ENCODE measurements at places on chromosomes 5 and 9.

DNA sequence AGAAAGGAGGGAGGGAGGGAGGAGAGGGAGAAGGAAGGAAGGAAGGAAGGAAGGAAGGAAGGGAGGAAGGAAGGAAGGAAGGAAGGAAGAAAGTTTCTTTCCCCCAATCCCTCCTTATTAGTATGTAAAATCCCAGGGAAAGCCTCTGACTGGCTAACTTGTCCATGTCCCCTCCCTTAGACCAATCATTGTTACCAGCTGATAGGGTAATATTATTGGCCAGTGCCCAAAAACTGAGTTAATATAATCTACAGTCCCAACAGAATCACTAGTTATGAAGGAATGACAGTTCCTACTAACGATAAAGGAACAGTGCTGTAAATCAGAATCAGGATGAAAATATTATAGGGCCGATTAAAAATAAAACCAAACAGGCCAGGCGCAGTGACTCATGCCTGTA is 53.6 kb upstream of the CCNG1 start:
- no peak for DNase-seq

DNA sequence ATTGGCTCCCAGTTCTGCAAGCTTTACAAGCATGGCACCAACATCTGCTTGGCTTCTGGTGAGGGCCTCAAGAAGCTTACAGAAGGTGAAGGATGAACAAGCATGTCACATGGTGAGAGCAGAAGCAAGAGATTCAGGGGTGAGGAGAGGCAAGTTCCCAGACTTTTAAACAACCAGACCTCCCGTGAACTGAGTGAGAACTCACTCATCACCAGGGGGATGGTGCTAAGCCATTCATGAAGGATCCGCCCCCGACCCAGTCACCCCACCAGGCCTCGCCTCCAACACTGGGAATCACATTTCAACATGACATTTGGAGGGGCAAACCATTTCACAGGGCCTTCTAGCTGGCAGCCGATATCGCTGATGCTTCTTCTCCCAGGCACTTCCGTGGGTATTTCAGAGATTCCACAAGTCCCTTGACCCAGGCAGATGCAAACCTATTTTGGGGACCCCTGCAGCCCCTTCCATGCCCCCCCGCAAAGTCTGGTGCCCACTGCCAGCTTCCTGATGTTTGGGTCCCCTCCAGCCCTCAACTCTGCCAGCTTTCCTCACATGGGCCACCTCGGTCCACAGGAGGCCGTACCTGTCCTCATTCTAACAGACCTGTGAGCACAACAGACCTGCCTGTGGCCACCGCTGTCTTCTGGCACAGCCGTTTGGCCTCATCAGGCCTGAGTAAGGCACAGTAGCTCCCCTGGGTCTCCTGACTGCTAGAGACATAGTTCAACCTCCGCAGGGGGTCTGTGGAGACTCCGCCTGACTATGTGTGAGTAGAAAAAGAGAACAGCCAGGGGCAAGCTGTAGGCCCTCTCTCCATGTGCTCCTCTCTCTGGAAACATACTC is 60.7 kb upstream of the ANGPTL2 start:
- DNase-seq, result no peak

DNA sequence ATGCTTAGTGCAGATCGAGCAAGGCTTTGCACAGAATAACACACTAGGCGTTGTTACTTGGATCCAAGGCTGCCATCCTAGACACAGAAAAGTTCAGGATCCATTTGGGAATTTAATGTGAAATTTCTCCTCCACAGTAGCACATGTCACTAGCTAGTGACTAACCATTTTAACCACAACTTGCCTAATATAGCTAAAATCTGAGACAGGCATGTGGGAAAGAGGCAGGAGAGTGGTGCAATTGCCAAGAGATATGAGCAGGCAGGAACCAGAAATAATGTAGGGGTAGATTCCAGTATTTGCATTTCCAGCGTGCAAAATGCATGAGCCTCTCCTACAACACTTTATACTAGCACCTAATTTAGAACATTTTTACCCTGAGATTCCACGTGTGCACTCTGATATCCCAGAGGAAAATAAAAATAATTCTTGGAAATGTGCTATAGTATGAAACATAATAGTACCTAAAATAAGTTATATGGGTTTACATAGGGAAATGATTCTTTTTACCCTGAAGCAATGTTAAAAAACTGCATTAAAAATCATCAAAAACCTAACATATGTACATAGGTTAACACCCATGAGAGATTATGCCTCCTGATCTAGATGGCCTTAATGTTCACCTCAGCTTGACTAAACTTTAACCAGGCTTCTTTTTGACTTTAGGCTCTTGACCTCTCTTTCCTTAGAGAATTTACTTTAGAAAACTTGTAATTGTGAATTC is 1230.6 kb upstream of the NUDT12 start:
- DNase-seq, result no peak

- DNase-seq, result no peak
Measured at GRCh38 chr5:68139611-68140441, 75.7 kb upstream of the PIK3R1 start.

GRCh38 chr5:180507661-180508060 is 13.5 kb downstream of the CNOT6 start:
- DNase-seq, result no peak

- peak; percentile 82 for DNase-seq
Measured at GRCh38 chr5:179907556-179908324, at the start of gene TBC1D9B. Gene TBC1D9B, minus strand, starts transcription at chr5:179907897. Its CDS starts 76 bp downstream, at chr5:179907821.

- DNase-seq, result no peak
Measured at GRCh38 chr5:153542536-153542935, 52.1 kb downstream of the GRIA1 start.

DNA sequence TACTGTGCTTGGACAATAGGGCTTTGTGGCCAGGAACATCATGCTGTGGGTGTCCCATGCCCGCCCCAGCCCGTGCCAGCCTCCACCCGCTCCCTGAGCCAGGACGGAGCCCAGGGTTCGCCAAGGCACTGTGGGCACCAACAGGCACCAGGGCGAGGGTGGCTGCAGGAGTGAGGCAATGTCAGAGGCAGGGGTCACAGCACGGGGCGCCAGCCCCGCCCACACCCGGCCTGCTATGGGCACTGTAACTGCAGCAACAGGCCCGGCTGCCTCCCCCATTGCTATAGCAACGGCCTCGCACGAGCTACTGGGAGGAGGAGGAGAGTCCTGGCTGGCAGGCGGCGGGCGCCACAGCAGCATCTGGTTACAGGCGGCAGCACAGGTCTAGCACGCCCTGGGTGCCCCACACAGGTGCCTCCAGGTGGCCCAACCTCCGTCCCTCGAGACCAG is 2.5 kb downstream of the ABCA2 start:
- DNase-seq, result no peak

- peak; percentile 78 for DNase-seq
Measured at GRCh38 chr5:156920042-156920860, 42.8 kb downstream of the TIMD4 start.

- no peak for DNase-seq
Measured at GRCh38 chr9:127390563-127390962, 6.4 kb upstream of the SLC2A8 start.

GRCh38 chr9:88460587-88461332 is 72.5 kb downstream of the SPIN1 start:
- DNase-seq, result no peak

DNA sequence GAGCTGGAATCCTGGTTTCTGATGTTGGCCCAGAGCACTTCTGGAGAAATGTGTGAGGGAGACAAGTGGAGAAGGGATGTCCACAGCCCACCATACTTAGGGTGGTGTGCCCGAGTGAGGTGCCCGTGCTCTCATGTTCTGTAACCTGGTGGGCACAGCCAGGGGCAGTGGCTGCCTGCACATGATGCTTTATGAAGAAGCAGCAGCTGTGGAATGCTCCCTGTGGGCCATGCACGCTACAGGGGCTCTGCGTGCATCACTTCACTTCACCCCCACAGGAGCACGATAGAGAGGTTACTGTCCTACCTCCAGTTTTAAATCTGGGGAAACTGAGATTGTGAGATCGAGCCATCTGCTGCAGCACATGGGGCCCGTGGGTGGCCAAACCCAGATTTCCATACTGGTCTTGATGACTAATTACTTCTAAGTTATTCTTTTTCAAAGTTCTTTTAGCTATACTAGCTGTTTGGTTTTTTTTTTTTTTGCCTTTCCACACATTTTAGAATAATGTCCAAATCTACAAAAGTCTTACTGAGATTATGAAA is 441.6 kb downstream of the GADD45G start:
- DNase-seq, result peak; percentile 37

DNA sequence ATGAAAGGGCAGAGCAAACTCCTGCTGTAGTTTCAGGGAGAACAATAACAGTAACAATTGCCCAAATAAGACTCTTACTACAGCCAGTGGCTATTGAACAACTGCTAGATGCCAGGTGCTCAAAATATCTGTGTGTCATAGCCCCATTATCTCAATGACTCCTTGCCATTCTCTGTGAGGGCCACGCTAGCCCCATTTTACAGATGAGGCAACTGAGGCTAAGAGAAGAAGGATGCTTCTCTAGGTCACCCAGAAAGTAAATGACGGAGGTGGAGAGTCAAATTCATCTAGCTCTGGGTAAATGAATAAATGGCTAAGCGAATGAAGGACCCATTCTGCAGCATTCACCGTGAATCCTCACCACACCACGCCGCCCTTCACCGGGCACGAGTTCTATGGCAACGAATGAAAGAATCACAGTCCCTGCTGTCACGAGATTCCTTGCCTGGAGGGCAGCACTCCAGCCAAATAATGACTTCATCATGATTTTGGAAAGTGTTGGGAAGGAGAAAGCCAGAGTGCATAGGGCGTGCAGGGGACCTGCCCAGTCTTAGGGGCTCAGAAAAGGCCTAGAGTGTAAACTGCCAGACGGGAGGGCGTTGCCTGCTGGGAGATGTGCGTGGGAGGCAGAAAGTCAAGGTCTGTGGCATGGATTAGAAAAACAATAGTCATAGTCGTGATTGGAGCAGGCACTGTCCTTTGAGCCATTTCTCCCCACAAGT is 147.2 kb downstream of the C9orf50 start:
- no peak for DNase-seq

DNA sequence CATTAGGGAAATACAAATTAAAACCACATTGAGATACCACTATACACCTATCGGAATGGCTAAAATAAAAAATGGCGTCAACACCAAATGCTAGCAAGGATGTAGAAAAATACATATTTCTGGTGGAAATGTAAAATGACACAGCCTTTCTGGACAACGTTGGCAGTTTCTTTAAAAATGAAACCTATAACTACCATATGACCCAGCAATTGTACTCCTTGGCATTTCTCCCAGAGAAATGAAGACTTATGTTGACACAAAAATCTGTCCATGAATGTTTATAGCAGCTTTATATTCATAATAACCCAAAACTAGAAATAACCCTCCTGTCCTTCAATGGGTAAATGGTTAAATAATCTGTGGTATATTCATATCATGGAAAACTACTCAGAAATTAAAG is 188.7 kb upstream of the RAD23B start:
- no peak for DNase-seq

DNA sequence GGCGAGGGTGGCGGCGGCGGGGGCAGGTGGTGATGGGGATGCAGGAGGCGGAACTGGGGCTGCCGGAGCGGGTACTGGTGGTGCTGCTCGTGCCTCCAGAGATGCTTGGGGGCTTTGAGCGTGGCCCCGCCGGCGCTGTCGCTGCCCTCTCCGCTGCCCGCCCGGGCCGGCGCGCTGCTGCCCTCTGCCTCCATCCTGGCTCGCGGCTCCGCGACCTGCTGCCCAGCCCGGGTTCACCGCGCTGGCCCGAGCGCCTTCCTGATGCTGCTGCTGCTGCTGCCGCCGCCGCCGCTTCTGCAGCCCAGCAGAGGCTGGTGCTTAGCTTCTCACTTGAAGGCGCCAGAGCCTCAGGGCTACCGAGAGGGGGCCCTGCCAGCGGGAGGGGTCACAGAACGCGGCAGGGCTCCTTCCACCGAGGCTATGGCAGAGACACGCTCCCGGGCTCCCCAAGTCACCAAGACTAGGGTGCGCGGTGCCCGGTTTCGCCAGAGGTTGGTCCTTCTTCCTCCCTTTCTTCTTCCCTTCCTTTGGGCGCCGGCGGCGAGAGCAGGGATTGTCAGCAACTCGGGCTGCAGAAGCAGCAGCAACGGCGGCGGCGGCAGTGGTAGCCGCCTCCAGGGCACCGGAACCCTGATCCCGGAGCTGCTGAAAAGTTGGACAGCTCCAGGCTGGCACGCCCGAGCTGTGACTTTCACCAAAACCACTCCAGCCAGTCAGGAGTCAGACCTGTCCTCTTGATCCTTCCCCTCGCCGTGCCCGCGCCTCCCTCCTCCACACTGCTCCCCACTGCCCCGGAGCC is at the start of gene PDE4D:
TSS of gene PDE4D (minus strand) at position 298 of the 799 bp plus-strand sequence.
- no peak for DNase-seq

- DNase-seq, result no peak
Measured at GRCh38 chr5:113450929-113451328, 16.1 kb upstream of the TSSK1B start.

DNA sequence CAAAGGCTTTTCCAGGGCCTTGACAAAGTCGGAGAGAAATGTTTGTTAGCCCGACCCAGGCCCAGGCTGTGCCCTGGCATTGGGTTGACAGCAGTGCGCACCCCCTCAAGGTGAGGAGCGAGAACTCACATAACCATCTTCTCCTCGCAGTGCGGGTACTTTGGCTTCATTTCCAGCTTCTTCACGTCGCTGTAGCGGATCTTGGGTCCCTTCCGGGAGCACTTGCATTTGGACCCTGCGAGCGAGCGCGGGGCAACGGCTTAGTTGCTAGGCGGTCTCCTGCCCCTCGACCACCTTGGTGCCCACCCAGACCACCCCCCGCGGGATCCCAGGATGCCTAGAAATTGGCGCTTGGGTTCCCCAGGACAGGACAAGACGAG is 496 bp downstream of the CXCL14 start:
- DNase-seq, result no peak

- DNase-seq, result no peak
Measured at GRCh38 chr5:76742583-76742982, 26.7 kb downstream of the F2R start.

DNA sequence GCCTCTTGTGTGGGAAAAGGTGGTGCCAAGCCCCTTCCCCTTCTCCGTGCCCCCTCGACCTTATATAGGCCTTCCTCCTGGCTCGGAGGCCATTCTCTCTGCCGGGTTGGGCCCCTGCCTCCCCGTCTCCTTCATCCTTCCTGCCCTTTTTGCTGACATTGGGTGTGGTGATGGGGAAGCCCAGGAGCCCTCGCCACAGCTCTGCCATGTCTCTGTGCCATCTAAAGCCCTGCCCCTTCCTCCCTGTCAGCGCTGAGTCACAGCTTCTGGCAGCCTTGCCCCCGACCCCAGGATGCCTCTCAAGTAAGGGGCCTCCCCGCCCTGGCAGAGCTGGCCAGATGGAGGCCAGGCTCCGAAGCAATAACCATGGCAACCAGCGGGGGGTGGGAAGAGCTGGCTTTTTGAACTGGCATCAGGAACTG is 30.4 kb downstream of the JADE2 start:
- peak; percentile 83 for DNase-seq

DNA sequence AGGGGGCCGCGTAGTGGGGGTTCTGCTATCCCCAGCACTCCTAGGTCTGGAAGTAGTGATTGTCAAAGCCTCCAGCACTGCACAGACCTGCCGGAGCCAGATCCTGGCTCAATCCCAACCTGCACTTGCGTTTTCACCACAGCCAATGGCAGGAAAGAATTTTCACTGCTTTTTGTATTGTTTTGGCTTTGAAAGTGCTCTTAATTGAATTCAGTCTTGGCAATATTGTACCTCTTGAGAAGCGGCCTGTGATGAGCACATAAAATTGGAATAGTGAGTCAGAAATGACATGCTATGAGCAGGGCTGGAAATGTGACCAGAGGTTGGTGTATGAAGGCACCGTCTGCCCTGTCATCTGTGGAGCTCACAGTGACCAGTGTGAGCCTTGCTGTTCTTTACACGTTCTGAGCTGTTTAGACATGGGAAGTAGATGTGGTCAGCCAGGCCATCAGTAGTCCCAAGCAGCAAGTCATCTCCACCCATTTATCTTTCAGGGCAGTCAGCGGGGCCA is 41.5 kb downstream of the SECISBP2 start:
- no peak for DNase-seq

- DNase-seq, result no peak
Measured at GRCh38 chr5:150945947-150946346, 41.2 kb upstream of the ZNF300 start.

GRCh38 chr9:95769909-95770433 is 105.5 kb upstream of the ERCC6L2 start:
- no peak for DNase-seq
